Progenitor cell of endocrine pancreas (in vitro differentiated cells): ENCODE measurements at places on chromosomes 1 and 21. TPM values are rescaled to one million over a fixed set of nuclear protein-coding genes. Genes with fewer than 3 reads are reported as not detected.
A peak's percentile ranks its signal among the peaks of the same experiment; 100 is the strongest.

DNA sequence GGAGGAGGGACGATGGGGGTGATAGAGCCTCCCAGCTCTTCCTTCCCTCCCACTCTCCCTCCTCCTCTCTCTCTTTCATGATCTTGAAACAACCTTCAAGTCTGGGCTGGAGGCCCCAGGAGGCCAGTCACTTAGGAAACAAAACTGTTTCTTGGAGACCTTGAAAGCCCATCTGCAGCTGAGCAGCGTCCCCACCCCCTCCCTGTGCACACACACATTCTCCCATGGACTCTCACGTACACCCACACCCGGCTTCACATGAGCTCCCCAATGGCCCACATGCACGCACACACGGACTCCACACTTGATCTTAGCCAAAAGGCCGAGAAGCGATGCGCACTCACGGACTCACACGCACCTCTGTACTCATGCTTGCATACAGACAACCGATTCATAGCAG, 3.2 kb upstream of the ATP1A2 start:
- no peaks in the 10 kb centered on the region for H3K36me3 ChIP-seq
- DNase-seq: no peak
- peaks cover 43% of the 10 kb centered on the region for H3K27me3 ChIP-seq
- no peak overlapping the region for H3K4me3 ChIP-seq

DNA sequence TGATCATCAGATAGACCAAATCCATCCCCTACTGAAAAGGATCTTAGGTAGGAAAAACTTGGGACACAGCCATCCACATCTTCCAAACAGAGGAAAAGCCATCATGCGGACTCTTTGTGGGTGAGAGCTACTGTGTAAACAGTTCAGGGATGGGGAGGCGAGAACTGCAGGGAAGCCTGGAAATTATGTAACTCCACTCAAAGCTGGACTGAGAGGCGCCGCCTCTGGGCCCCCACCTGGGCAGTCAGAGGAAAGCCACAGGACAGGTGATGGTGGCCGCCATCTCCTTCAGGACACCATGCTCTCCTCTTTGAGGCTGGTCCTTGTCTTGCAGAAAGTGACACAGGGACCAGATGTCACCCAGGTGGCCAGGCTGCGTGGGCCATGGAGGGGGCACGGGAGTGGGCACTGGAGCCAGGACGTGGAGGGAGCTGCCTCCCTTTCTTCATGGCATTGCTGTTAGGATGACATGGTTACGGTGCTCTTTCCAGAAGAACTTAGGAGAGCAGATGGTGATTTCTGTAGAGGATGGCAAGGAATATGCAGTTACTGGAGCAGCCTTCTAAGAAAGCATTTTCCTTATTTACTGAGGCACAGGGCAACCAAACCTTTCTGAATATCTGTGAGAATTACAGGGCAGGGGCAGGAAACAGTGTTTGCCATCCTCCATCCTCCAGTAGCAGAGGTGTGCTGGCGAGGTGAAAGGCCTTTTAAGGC, 32.0 kb upstream of the TDRD10 start:
- no peaks in the 10 kb centered on the region for H3K27me3 ChIP-seq
- H3K36me3 ChIP-seq: no peaks in the 10 kb centered on the region
- H3K27ac ChIP-seq: no peak overlapping the region

GRCh38 chr21:44370786-44371410, 17.5 kb downstream of the TRPM2 start:
- no peak overlapping the region for H3K4me3 ChIP-seq
- no peaks in the 10 kb centered on the region for H3K36me3 ChIP-seq
- H3K27ac ChIP-seq: no peak overlapping the region
- peaks cover 21% of the 10 kb centered on the region for H3K27me3 ChIP-seq

GRCh38 chr1:154352245-154352580, 26.9 kb downstream of the ATP8B2 start:
- H3K4me3 ChIP-seq: peak overlapping the region; percentile 73
- H3K27me3 ChIP-seq: peaks cover 2% of the 10 kb centered on the region
- no peak for DNase-seq
- H3K27ac ChIP-seq: peak overlapping the region; percentile 85
- peaks cover 24% of the 10 kb centered on the region for H3K4me1 ChIP-seq

DNA sequence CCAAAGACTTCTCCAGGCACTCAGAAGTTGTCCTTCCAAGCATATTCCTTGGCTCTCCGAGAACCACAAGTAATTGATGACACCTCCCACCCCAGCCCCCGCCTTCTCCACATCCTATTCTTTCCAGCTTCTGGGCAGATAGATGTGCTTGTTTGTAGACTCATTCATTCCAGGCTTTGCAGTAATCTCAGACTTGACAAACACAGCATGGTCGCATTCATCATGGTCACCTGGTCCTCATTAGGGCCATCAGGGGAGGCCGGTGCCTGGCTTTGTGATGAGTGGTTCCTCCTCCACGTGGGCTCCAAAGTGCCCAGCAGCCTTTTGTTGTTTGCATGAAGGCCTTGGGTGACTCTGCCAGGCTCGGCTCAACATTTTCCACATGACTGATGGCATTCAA, 28.5 kb upstream of the KCNE2 start:
- no peaks in the 10 kb centered on the region for H3K36me3 ChIP-seq
- no peak for DNase-seq
- peaks cover 2% of the 10 kb centered on the region for H3K27me3 ChIP-seq
- H3K27ac ChIP-seq: no peak overlapping the region
- H3K4me3 ChIP-seq: no peak overlapping the region
- H3K4me1 ChIP-seq: peaks cover 2% of the 10 kb centered on the region

DNA sequence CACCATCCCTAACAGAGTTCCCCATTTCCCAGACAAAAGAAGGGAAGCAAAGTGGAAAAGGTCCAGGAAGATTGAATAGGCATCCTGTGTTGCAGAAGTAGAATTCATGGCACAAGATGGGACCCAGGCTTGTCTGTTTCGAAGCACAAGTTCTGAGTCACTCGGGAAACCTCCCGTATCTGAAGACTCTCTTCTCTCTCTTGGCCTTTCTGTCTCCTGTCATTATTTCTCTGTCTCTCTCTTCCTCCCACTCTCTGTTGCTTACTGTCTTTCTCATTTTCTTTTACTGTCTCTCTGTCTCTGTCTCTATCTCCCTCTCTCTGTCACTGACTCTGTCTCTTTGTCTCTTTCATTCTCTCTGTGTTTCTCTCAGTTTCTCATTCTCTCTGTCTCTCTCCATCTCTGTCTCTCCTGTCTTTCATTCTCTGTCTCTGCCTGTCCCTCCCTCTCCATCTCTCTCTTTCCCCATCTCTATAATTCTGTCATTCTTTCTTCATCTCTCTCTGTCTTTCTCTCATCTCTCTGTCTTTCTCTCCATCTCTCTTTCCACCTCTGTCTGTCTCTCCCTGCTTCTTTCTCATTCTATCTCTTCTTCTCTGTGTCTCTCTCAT, 23.7 kb downstream of the RNF187 start:
- no peaks in the 10 kb centered on the region for H3K36me3 ChIP-seq
- no peak overlapping the region for H3K27ac ChIP-seq
- peaks cover 64% of the 10 kb centered on the region for H3K27me3 ChIP-seq
- DNase-seq: no peak
- no peak overlapping the region for H3K4me3 ChIP-seq

- no peak overlapping the region for H3K4me3 ChIP-seq
- H3K27ac ChIP-seq: no peak overlapping the region
- DNase-seq: no peak
- H3K4me1 ChIP-seq: no peaks in the 10 kb centered on the region
- H3K27me3 ChIP-seq: peaks cover 9% of the 10 kb centered on the region
- no peaks in the 10 kb centered on the region for H3K36me3 ChIP-seq
Measured at GRCh38 chr1:14441302-14441741, 157.2 kb upstream of the KAZN start.

DNA sequence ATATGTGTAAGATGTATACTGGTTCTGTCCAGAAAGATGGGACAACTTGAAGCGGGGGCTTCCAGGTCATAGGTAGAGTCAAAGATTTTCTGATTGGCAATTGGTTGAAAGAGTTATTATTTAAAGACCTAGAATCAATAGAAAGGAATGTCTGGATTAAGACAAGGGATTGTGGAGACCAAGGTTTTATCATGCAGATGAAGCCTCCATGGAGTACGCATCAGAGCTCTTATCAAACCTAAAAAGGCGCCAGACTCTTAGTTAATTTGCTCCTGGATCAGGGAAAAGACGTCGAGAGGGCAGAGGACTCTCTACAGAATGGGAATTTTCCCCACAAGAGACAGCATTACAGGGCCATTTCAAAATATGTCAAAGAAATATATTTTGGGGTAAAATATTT, 23.7 kb upstream of the ETV3 start:
- H3K4me3 ChIP-seq: no peak overlapping the region
- no peak overlapping the region for H3K27ac ChIP-seq
- H3K27me3 ChIP-seq: peaks cover 30% of the 10 kb centered on the region
- H3K36me3 ChIP-seq: no peaks in the 10 kb centered on the region
- no peak for DNase-seq

GRCh38 chr21:28827422-28827821, 165.3 kb downstream of the LTN1 start:
- H3K4me1 ChIP-seq: peaks cover 15% of the 10 kb centered on the region
- H3K27ac ChIP-seq: no peak overlapping the region
- no peak overlapping the region for H3K4me3 ChIP-seq
- peaks cover 6% of the 10 kb centered on the region for H3K27me3 ChIP-seq
- DNase-seq: no peak
- no peaks in the 10 kb centered on the region for H3K36me3 ChIP-seq

DNA sequence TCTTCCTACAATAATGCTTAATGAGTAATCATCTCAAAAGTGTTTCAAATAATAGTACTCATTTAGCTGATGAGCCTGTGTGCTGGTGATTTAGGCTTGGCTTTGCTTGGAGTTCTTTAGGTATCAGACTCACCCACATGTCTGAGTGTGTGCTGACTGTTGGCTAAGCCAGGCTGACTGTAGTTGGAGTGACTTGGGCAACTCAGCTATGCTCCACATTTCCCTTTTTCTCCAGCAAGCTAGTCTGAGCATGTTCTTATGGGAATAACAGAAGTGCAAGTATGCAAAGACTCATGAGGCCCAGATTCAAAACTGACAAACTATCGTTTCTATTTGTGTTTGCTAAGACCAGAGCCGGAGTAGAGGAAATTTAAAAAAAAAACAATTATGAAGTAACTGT, 99.0 kb upstream of the ADGRL4 start:
- DNase-seq: no peak
- H3K27ac ChIP-seq: no peak overlapping the region
- H3K4me3 ChIP-seq: no peak overlapping the region
- H3K27me3 ChIP-seq: no peaks in the 10 kb centered on the region
- H3K4me1 ChIP-seq: no peaks in the 10 kb centered on the region

DNA sequence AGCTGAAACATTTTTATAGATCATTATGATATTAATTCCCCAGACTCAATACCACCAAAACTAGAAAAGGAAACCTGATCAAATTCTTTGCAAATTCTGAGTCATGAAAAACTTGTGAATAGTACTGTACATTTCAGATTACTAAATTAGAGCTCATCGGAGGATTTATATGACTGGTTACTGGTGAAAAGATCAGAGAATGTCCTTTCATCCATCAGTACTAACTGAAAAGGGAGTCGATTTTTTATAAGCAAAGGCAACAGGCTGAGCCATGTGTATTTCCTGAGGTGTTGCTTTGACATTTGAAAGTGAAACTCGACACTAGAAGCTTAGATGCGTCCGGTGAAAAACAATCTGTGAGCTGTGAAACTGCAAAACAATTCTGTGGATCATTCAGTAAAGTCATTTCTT, 155.7 kb downstream of the TNFSF18 start:
- no peak for DNase-seq
- no peaks in the 10 kb centered on the region for H3K36me3 ChIP-seq
- H3K4me1 ChIP-seq: peaks cover 6% of the 10 kb centered on the region
- H3K27me3 ChIP-seq: no peaks in the 10 kb centered on the region
- H3K27ac ChIP-seq: no peak overlapping the region

DNA sequence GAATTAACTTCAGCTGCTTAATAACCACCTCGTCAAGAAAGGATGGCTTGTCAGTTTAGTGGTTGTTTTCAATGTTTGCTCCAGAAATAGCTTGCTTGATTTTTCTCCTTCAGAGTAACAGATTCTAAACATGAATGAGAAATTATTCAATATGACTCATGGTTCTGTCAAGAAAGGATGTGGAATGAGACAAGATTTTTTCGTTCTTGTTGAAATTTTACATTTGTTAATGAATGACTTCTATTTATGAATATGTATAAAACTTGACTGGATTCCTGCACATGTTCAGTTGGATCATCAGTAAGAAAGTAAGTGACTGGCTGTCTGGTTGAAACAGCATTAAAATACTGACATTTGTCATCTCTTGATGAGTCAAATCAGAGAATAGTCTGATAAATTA, 38.3 kb downstream of the IFI44 start:
- no peak overlapping the region for H3K4me3 ChIP-seq
- H3K27me3 ChIP-seq: no peaks in the 10 kb centered on the region
- H3K4me1 ChIP-seq: peaks cover 4% of the 10 kb centered on the region
- H3K27ac ChIP-seq: no peak overlapping the region
- no peak for DNase-seq

DNA sequence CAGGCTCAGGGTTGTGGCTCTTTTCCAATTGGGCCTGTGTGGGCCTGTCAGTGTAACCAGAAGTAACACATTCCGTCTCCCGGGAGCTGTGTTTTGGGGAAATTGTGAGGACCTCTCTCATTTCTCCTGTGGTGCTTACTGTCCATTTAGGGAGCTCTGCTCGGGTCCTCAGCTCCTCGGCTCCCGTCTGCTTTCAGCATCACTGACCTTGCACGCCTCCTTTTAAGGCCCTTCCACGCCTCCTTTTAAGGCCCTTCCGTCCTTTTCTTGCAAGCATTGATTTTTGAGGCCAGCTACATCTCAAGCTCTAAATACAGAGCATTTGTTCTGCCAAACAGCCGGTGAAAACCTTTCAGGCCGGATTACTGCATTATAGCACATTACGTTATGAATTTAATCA, 9.7 kb downstream of the CA6 start:
- no peak for DNase-seq
- peak overlapping the region; percentile 35 for H3K27ac ChIP-seq
- no peaks in the 10 kb centered on the region for H3K27me3 ChIP-seq
- H3K4me3 ChIP-seq: no peak overlapping the region

- no peaks in the 10 kb centered on the region for H3K27me3 ChIP-seq
- DNase-seq: no peak
- no peak overlapping the region for H3K4me3 ChIP-seq
- H3K4me1 ChIP-seq: peaks cover 2% of the 10 kb centered on the region
- no peak overlapping the region for H3K27ac ChIP-seq
Measured at GRCh38 chr21:16713331-16714117, 799.3 kb upstream of the CXADR start.

DNA sequence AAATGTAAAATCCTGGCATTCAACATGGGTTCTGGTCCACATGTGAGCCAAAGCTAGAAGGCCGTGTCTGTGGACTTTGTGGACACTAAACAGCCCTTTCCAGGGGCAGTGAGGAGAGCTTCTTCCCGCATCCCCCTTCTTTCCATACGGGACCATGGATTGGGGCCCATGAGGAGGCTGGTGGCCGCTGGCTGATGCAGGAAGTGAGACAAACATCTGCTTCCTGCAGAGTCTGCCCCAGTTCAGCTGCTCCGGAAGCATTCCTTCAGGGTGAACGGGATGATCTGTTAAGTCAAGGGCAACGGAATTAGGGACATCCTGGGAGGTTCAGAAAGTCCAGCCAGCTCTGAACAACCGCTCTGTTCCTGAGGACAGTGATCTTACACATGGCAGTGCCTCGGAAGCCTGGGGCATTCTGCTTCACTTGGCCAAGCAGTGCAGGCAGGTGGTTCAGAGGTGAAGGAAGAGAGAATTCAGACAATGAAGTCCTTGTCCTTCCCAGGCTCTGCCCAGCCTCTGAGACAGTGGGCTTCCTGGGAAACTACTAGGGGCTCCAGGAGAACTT, 1.5 kb downstream of the CA6 start:
- H3K27ac ChIP-seq: no peak overlapping the region
- H3K36me3 ChIP-seq: no peaks in the 10 kb centered on the region
- H3K27me3 ChIP-seq: peaks cover 3% of the 10 kb centered on the region
- no peak for DNase-seq
- H3K4me3 ChIP-seq: no peak overlapping the region
- peaks cover 9% of the 10 kb centered on the region for H3K4me1 ChIP-seq

SLC45A1 gene
- total RNA-seq: 0.60 and 0.86 TPM in 2 replicates

METTL13 gene
- total RNA-seq: 30.8 and 32.7 TPM in 2 replicates
